ENCODE measurements at places on chromosomes 4 and X.
A peak's percentile ranks its signal among the peaks of the same experiment; 100 is the strongest.

GRCh38 chr4:154491341-154492271 is at the start of gene DCHS2:
Gene DCHS2, minus strand, starts transcription at chr4:154491799. Its CDS starts 444 bp downstream, at chr4:154491355.
- DNase-seq: no peak

DNA sequence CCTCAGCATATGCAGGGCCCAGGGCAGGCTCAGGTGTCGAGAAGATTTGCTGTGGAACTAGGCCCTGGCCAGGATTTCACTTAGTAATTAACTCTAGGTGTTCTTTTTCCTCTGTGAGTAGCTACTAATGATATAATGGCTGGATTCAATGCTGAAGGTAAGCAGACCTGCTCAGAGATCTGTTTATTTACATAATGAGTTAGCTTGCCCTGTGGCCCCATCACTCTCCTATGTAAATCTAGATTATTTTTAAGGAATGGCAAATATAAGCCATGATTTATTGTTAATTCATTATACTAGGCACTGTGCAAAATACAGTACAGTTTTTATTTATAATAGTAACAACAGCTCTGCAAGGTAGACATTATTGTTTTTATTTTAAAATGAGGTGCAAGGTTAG is 117.2 kb downstream of the IRF2 start:
- DNase-seq: no peak

GRCh38 chrX:39592776-39593175 is 505.0 kb downstream of the BCOR start:
- DNase-seq: no peak

DNA sequence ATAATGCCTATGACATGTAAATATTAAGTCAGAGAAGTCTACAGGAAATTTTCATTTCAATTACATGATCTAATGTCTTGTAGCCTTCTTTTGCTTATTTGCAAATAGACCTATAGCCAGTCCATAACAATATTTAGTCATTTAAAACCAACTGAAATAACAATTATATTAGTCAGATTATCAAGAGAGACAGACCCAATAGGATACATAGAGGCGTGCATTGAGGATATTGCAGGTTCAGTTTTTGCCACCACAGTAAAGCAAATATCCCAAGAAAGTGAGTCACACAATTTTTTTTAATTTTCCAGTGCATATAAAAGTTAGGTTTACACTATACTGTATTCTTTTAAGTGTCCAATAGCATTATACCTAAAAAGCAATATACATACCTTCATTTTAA is 349.7 kb upstream of the ATOH1 start:
- DNase-seq: no peak

DNA sequence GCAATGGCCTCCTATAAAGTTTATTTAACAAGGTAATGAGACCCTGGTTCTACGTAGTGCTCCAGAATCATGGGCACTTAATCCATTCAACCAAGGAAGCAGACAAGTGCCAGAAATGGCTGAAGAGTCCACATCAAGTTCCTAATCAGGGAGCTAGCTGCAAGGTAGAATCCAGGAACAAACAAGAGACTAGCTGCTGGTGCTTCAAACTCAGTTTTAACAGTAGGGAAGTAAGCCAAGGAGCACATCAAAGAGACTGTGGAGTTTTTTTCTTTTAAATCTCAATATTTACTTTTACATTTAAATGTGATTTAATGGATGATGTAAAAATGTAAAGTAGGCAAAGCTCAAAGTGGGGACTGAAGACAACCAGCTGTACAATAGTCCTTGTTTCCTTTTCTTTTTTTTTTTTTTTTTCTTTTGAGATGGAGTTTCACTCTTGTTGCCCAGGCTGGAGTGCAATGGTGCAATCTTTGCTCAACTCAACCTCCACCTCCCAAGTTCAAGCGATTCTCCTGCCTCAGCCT is 630.4 kb downstream of the CCSER1 start:
- DNase-seq: no peak

- peak; percentile 53 for DNase-seq
Measured at GRCh38 chr4:73021634-73022033, 47.9 kb downstream of the COX18 start.

- no peak for DNase-seq
Measured at GRCh38 chr4:8581094-8581861, 1.1 kb downstream of the GPR78 start.

DNA sequence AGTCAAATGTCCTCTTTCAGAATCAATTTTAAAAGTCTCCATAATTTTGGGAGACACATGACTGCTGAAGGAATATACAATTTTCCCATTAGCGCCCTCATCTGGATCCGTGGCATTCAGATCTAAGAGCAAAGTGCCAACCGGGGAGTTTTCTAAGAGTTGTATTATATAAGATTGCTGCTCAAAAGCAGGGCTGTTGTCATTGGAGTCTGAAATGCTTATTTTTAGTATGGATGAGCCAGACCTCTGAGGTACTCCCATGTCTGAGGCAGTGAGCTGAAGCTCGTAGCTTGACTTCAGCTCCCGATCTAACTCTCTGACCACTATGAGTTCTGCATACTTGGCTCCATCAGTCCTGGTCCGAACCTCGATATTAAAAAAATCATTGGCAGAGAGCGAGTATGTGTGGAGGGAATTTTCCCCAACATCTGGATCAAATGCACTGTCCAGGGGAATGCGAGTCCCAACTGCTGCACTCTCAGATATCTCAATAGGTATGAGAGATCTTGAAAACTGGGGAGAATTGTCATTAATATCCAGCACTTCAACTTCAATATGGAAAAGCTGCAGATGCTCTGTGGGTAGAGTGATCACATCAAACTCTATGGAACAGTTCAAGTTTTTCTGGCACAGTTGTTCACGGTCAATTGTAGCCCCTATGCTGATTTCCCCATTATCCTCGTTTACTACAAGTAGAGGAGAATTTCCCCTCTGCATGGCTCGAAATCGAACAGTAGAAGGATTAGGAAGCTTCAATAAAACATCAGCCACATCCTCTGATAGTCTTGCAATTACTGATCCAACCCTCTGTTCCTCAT is 917 bp downstream of the PCDH18 start:
- no peak for DNase-seq

Data from hematopoietic multipotent progenitor cell treated with erythropoietin and hydrocortisone succinate and interleukin-3 and kit ligand, for 8 days (in vitro differentiated cells).